ENCODE measurements at places on chromosomes 2 and 18.

GRCh38 chr18:75223687-75224347 is 13.2 kb downstream of the TSHZ1 start:
- DNase-seq: no peak

- DNase-seq: no peak
Measured at GRCh38 chr2:36197181-36197971, 158.2 kb upstream of the CRIM1 start.

GRCh38 chr2:11683476-11683875 is 13.5 kb upstream of the NTSR2 start:
- DNase-seq: no peak

DNA sequence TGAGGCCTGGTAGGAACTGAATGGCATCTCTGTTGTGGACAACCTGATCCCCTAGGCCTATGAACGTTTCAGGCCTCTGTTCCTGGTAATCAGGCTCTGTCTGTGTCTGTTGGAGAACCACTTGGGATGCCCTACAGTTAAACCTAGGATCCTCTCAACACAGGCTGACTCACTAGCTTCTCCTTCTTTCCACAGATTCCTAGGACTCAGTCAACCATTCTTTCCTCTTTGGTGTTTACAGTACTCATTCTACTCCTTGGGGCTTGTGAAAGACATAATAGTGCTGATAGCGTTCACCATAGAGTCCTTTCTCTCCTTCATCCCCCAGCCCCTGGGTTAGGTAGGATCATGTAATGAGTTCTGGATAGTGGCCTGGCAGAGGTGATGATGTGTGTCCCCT is 544.3 kb downstream of the METTL4 start:
- DNase-seq: no peak

DNA sequence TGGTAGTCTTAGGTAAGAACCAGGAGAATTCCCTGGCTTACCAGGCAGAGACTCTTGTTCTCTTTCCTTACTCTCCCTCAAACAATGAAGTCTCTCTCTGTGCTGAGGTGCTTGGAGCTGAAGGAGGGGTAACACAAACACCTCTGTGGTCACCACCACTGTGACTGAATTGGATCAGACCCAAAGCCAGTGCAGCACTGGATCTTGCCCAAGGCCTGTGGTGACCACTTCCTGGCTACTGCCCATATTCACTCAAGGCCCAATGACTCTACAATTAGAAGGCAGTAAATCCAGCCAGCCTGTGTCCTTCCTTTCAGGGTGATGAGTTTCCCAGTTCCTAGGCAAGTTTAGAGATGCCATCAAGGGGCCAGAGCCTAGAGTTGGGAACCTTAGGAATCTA is 706.8 kb downstream of the SLC4A3 start:
- no peak for DNase-seq

GRCh38 chr18:61808286-61808685 is 84.5 kb downstream of the RNF152 start:
- no peak for DNase-seq

DNA sequence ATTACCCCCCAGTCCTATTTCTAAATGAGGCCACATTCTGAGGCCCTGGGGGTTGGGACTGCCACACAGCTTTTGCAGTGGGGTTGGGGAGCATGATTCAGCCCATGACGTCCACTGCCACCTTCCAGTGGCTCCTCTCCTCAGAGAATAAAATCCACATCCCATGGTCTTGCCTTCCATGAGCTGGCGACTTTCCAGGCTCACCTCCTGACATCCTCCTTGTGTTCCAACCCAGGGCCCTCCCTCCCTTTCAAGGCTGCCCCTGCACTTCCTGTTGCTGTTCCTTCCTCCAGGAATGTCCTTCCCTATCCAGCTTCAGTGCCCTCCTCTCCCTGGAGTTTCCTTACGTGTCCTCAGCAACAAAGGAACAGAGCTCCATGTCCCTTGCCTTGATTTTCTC is 187.3 kb upstream of the ID2 start:
- DNase-seq: no peak

DNA sequence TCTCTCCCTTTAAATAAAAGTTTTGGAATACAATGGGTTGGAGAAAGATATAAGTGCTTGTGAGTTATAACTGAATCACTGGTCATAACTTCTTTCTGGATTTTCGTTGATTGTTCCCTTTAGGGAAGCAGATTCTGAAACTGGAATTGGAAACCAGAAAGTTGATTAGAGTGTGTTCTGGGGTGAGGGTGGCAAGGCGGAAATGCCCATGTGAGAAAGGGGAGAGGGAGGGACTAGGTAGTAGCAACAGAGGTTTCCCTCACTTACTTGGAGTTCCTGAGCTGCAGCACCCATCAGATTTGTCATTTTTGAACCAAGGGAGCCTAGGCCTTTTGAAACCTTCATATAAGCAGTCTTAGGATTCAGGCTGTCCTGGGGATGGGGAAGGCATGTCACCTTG is 453.4 kb downstream of the KCNJ3 start:
- DNase-seq: no peak

GRCh38 chr18:13570856-13571495 is 155.4 kb downstream of the FAM210A start:
- DNase-seq: no peak

DNA sequence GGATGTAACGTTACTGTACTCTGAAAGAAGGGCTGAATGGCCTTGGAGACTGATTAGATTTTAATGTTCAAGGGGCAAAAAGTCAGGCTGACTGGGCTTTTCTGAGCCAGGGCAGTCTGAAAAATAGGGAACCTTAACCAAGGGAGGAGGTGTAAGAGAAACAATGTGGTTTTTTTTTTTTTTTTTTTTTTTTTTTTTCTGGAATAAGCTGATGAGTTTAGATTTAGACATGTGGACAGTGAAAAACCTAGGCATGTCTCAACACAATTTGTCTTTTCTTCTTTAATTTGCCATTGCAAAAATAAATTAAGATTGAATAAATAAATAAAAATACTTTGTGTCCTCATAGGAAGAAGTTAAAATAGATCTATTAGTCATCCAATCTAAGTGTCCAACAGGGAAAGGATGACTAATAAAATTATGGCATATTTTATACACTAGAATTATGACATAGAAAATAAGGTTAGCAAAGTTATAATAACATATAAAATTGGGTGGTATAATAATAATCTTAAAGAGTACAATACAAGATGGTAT is 237.6 kb upstream of the TRIB2 start:
- no peak for DNase-seq

DNA sequence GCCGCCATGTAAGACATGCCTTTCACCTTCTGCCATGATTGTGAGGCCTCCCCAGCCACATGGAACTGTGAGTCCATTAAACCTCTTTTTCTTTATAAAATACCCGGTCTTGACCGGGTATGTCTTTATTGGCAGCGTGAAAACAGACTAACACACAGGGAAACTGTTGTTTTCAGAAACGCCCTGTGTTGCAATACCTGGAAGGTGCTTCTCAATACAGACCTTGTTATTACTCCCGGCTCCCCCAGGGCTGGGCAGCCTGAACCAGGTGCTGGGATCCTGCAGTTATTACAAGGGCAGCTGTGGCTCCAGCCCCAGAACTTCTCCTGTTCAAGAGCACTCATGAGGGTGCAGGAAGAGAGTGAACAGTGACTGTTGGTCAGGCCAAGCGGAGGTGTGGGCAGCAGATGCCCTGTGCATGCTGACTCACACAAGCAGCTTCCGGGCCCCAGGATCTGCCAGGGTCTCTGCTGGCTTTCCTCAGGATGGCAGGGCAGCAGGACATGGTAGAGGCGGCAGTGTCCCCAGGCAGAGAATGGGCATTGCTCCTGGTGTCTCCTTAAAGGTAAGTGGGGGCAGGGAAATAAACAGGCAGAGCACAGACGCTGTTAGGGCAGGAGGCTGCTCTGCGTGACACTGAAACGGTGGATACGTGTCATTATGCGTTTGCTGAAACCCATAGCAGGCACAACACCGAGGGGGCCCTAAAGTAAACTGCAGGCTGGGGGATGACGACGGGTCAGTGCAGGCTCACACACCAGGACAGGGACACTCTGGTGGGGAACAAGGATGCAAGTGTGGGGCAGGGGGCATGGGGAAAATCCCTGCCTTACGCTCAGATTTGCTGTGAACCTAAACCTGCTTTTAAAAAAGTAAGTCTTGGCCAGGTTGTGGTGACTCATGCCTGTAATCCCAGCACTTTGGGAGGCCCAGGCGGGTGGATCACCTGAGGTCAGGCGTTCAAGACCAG is 89.1 kb downstream of the NDUFA10 start:
- no peak for DNase-seq

GRCh38 chr2:217294211-217294610 is 434.3 kb upstream of the TNP1 start:
- no peak for DNase-seq

DNA sequence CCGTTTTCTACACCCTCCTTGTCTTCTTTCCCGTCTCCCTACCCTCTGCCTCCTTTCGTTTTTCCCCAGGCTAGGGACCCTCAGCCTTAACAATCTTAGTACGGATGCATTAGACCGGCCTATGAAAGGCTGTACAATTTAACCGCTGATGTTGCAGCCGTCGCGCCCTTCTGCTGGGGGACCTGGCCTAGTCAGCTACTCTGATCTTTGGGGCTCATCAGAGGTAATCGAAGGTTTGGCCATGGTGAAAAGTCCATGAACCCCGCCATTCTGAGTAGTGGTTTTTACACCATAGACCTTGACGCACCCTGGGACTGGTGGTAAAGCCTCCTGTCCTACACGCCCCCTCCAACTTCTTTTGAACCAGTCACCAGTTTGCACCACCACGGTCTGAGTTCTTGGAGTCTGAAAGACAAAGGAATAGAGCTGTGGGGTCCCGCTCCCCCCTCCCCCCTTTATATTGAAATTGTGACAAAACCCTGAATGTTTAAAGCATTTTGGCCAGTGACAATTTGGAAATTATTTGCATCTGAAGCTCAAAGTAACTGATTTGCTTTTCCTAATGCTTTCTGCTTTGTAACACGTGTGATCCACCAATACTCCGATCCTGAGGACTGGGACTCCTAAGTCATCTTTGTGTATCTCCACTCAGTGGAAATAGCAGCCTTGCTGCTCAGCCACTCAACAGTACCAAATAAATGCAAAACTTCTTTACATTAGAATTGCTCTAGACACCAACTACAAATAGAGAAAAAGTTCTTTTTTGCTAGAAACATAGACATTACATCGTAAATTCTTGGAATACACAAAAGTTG is 642 bp upstream of the SRSF7 start:
- DNase-seq: no peak

- DNase-seq: no peak
Measured at GRCh38 chr2:225196579-225196978, 154.3 kb upstream of the DOCK10 start.

- no peak for DNase-seq
Measured at GRCh38 chr18:34637094-34637801, 72.8 kb upstream of the DTNA start.

- DNase-seq: peak; percentile 9
Measured at GRCh38 chr2:70456585-70457495, 96.8 kb downstream of the TGFA start.

DNA sequence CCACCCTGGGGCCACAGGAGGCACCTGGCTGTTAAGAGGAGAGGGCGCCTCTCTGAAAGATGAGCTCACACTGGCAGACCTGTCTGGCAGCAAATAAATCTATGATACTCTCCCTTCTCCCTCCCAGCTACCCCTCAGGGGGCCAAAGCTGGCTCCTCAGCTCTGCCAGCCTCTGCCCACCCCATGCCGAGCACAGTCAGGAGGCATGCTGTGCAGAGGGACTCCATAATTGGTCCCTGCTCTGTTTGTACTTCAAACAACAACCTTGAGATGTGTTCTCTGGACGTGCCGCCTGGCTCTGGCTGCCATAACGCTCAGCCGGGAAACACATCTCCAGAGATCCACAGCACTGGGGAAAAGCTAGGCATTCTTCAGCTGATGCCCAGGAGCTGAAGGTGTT is 126.7 kb downstream of the GALNT14 start:
- no peak for DNase-seq

DNA sequence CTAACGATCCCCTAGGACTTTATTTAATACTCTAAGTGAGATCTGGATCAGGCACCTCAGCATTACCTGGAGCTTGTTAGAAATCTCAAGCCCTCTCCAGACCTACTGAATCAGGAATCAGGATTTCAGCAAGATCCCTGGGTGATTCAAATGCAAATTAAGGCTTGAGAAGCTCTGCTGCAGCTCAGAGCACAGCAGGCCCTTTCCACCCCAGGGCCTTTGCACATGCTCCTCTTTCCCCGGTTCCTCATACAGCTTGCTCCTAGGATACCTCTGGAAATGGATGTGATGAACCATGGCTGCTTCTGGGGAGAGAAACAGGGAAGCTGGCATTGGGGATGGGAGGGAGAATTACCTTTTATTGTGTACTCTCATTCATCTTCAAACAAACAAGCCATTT is 40.3 kb upstream of the MGAT4A start:
- DNase-seq: no peak

- no peak for DNase-seq
Measured at GRCh38 chr2:173808718-173809117, 156.5 kb downstream of the SP3 start.

DNA sequence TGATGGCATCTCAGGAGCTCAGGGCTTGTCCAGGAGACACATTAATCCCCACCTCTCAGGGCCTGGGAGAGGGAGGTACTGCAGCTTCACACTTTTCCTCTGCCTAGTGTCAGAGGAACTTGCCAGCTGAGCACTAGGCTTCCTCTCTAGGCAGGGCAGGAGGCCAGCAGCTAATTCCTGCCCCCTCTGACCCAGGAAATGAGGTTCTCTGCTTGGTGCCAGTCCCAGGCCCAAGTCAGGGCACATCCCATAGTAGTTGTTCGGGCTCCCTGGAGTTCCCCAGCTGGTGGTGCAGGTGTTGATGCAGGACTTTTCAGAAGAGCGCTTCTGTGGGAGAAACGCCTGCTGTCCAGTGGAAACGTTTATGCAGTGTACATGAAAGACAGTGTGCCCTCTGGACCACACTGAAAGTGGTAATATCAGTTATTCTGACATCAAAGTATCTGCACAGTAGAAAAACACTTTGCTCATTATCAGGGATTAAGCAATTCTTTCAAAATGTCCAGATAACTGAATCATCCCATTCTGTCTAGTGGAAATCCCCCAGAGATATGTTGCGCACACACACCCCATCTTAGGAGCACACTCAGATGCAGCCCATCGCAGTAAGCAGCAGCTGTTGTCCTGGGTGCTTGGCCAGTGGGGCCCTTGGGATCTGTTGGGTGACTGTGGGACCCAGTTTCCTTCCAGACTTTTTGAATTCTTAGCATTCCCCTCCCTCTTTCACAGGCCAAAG is 17.8 kb upstream of the SCLY start:
- no peak for DNase-seq

GRCh38 chr2:100244881-100245605 is 77.3 kb downstream of the LONRF2 start:
- no peak for DNase-seq

DNA sequence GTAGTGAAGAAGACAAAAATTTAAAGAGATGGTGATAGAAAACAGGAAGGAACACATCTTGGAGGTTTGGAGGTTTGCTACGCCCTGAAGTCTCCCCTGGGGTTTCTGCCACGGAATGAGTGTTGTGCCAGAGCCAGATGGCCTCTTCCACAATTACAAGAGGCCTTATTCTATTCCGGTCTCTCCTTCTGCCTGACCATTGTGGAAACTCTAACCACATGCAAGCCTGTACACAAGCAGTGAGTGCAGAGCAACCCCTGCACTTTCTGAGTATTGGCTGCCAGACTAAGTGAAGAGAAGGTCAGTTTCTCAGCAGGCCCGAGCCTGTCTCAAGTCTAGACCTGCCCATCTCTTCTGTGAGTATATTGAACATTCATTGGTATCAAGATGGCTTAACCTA is 22.7 kb upstream of the MYO1B start:
- no peak for DNase-seq

Data from stimulated activated CD4-positive, alpha-beta T cell treated with anti-CD3 and anti-CD28 coated beads, Interleukin-2, amount 100 ng/mL, for 24 hours (primary cell).